ENCODE measurements at places on chromosomes 3 and 15.

- DNase-seq, result peak; percentile 18
Observed at GRCh38 chr15:60523056-60523455, 44.1 kb upstream of the ICE2 start.

DNA sequence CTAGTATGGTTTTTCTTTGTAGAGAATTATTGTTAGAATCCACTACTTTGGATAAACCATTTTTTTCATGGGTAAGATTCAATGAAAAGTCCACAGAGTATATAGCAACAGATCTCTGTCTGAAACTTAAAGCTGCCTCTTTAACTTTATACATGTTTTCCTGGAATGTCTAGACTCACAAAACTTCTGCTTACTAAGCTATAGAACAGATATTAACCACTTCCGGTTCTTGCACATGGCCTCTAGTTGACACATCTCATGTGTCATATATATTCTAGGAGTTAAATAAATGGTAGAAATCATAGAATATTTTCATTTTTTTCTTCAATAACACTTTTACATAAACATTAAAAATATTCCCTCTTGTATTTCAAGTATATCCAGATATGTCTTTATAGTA lies 1693.9 kb downstream of the SI start:
- no peak for DNase-seq

- peak; percentile 60 for DNase-seq
Observed at GRCh38 chr15:89112341-89112971, 24.2 kb downstream of the ABHD2 start.

DNA sequence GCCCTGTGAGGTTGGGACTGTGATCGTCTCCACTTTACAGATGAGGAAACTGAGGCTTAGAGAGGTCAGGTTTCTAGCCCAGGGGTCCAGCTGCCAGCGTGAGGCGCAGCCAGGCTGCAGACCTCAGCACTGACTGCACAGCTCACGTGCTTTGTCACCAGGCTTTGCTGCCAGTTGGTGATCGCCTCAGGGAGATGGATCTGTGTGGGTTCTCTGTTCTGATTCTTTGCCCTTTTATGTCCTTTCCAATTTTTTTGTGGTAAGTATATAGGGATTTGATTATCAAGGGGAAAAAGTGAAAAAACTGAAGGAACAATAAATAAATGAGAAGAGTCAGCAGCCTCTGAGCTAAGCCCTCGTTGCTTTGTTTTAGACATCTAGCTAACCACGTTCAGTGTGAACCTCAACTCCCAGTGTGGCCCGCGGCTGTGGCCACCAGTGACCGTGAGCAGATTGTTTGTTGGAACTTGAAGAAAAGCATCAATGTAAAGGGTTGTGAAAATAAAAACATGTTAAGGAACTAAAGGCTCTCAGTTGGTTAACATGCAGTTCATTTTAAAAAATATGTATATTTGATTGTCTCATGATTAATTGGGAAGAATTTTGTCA lies 117.6 kb downstream of the PDE8A start:
- DNase-seq, result no peak

DNA sequence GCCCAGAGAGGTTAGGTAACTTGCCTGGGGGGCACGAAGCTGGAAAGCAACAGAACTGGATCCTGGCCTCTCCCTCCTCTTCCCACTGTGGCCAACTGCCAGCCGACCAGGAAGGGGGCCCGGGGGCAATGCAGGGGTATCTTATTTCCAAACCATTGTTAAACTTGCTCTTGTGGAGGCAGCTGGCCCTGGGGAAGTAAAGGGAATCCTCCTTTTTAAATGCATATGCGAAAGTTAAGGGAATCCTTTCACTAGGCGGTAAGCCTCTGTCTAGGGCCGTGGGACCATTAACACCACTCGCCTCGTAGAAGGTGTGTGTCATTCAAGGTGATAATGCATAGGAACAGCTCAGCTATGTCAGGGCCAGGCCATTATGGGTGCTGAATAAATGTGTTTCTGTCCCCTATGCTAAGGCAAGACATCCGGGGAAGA lies 68.6 kb downstream of the ST6GAL1 start:
- no peak for DNase-seq

- no peak for DNase-seq
Observed at GRCh38 chr3:129112308-129113052, 9.1 kb downstream of the RAB43 start.

GRCh38 chr3:139715743-139716360 lies 38.1 kb upstream of the NMNAT3 start:
- DNase-seq, result no peak

DNA sequence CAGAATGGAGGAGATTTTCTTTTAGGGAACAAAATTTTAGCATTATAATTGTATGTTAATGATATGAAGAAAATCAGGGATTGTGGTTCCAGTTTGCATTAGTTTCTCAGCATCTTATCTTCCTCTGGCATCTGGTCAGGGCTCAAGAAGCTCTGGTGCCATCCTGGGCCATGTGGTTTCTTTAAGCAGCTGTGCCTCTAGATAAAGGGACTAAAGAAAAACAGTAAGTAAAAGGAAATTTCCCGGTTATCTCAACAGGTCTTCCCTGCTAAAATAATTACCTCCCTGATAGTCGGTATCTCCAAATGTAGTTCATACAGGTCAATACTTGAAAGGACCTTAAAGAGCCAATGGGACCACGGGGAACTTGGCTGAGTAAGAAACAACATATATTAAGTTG lies 375.1 kb upstream of the RBMS3 start:
- no peak for DNase-seq

GRCh38 chr3:197908957-197909701 lies 40.9 kb upstream of the RPL35A start:
- no peak for DNase-seq

DNA sequence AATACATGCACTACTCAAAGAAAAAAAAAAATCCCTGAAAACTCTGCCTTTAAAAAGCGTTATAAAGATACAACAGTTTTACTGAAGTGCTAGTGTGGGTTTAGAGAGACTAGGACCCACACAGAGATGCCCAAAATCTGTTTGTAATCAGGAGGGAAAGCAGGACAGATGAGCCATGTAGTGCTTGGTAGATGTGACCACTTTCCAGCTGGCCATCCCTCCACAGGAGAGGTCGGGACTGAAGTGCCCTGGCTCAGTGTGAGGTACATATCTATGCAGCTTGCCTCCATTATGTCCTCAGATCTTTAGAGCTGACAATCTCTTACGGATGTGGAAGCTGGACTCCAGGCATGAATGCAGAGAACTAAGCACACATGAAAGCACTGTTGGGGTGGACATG lies 57.5 kb upstream of the NANOGP8 start:
- no peak for DNase-seq

- DNase-seq, result no peak
Observed at GRCh38 chr3:143276592-143276991, 157.0 kb downstream of the CHST2 start.

- no peak for DNase-seq
Observed at GRCh38 chr15:59307165-59307537, 65.5 kb downstream of the MYO1E start.

GRCh38 chr3:148957586-148957985 lies 33.8 kb upstream of the GYG1 start:
- DNase-seq, result peak; percentile 30

DNA sequence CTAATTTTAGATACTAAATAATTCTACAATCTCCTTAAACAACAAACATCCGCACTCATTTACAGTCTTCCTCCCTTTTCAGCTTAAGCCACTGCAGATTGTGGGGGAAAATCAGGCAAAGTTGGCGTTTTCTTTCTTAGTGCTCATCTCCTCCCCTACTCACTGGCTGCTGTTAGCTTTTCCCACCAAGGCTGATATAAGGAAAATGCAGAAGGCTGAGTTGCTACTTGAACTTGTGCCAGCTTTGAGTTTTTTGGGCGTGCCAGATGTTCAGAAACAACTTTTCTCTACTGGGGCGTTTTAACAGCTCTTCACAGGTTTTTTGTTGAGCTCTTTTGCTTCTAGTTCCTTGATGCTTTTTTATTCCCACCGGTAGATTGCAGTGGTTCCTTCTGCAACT lies 222.0 kb downstream of the PYDC2 start:
- DNase-seq, result peak; percentile 44

GRCh38 chr15:85097725-85098124 lies 116.1 kb downstream of the PDE8A start:
- DNase-seq, result no peak

- peak; percentile 70 for DNase-seq
Observed at GRCh38 chr15:89399238-89400115, 64.9 kb upstream of the POLG start.

DNA sequence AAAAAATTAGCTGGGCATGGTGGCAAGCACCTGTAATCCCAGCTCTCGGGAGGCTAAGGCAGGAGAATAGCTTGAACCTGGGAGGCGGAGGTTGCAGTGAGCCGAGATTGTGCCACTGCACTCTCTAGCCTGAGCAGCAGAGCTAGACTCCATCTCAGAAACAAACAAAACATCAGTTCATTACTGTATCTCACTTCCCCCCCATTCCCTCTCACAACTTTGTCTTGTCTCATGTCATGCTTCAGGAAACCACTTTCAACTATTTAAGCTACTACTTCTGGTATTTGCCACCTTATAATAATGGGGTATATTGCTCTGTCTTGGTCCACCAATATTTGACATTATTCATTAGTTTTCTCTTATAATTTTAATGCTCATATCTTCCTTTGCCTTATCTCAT lies 26.2 kb downstream of the PIK3CA start:
- no peak for DNase-seq

GRCh38 chr3:16392065-16392464 lies 121.4 kb downstream of the RFTN1 start:
- DNase-seq, result no peak

DNA sequence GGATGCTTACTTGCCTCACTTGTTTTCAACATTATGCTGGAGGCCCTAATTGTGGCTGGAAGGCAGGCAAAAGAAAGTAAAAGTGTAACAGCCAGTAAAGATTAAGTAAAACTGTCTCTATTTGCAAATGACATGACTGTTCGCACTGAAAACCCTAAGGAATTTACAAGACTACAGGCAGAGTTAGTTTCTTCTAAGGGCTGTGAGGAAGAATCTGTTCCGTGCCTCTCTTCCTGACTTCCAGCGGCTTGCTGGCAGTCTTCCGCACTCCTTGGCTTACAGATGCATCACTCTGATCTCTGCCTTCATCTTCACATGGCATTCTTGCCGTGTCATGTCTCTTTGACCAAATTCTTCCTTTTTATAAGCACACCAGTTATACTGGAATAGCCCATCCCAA lies 86.1 kb downstream of the DLG1 start:
- no peak for DNase-seq

DNA sequence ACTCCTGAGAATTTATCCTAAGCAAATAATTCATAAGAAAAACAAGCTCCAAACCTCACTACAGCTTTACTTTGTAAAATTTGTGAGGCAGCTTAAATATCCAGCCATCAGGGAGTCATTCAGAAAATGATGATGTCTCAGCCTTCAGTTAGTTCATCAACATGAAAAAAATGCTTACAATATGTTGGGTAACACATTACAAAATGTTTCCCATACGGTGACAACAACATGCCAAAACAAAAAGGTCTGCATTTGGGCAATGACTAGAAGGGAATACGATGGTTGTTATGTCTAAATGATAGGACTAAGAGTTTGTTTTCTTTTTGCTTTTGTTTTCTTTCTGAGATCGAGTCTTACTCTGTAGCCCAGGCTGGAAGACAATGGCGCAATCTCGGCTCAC lies 47.0 kb upstream of the CFAP161 start:
- DNase-seq, result no peak

- DNase-seq, result no peak
Observed at GRCh38 chr3:113226491-113226890, 15.1 kb downstream of the BOC start.

DNA sequence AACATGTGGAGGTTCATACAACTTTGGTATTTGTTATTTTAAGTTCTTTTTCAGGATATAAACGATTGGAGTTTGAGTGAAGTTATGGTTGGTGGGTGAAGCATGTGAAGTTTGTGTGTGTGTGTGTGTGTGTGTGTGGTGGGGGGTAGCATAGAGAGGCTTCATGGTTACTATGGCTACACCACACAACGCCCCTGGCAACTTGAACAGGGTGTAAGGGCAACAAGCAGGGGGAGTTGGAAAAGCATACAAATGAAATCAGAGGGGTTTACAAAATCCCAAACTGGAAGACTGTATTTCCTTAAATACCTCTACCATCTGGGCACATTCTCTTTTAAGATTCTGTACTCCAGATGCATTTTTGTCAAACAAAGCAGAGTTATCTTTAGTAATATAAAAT lies 207.5 kb downstream of the SV2B start:
- no peak for DNase-seq

GRCh38 chr3:124512881-124513609 lies 217.2 kb upstream of the UMPS start:
- DNase-seq, result no peak

DNA sequence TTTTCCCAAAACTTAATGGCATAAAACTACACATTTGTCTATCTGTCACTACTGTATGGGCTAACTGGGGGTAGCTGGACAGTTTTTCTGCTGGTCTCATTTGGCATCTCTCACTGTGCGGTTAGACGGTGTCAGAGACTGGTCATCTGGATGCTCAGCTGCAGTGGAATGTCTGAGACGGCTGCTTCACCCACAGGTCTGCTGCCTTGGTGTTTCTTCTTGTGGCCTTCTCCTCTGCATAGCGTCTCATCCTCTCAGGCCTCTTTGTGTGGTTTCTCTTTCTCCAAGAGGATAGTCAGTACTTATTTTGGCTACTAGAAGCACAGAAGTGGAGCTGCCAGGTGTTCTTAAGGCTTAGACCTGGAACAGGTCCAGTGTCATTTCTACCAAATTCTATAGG lies 35.9 kb upstream of the GOLGA6L9 start:
- DNase-seq, result peak; percentile 13

DNA sequence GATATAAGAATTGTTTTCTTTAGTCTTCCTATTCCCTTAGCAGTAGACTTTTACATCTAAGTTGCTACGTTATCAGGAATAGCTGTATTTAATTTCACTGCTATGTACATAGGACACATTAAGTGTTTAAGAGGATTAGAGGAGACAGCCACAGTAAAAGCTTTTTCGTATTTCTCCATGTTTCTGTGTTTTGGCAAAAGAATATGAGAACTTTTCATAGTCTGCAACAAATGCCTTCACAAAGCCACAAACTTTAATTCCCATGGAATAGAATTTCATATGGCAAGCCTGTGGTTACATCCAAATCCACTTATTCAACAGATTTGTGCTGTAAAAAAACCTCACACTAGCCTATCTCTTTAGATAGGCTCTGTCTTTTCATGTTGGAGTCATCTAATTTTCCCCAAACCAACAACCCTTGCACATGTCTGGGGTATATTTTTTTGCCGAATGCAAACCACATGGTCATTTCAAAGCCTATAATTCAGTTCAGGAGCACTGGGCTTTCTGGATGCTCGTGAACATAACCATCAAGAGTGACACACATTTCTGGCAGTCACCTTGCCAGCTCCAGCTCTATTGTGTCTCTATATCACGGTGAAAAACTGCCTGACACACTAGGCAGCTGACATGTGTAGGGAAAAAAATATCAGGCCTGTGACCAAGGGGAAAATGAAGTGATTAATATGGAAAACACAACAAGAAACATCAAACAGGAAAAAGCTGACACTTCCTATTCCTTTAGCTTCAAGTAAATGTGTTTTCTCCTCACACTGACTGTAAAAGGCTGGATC lies 19.2 kb downstream of the PLD1 start:
- DNase-seq, result peak; percentile 56

GRCh38 chr15:55899537-55899936 lies 93.9 kb downstream of the NEDD4 start:
- DNase-seq, result no peak

GRCh38 chr15:94477913-94478553 lies 246.7 kb downstream of the MCTP2 start:
- no peak for DNase-seq

- DNase-seq, result no peak
Observed at GRCh38 chr3:133079621-133080020, 41.4 kb downstream of the TMEM108 start.

- no peak for DNase-seq
Observed at GRCh38 chr3:8563597-8563996, 62.0 kb downstream of the LMCD1 start.

- no peak for DNase-seq
Observed at GRCh38 chr15:52370010-52370409, 74.4 kb upstream of the MYO5C start.
